ENCODE measurements at places on chromosomes 12 and 14.

- DNase-seq = no peak
Observed at GRCh38 chr14:89586258-89587135, 169.5 kb upstream of the FOXN3 start.

DNA sequence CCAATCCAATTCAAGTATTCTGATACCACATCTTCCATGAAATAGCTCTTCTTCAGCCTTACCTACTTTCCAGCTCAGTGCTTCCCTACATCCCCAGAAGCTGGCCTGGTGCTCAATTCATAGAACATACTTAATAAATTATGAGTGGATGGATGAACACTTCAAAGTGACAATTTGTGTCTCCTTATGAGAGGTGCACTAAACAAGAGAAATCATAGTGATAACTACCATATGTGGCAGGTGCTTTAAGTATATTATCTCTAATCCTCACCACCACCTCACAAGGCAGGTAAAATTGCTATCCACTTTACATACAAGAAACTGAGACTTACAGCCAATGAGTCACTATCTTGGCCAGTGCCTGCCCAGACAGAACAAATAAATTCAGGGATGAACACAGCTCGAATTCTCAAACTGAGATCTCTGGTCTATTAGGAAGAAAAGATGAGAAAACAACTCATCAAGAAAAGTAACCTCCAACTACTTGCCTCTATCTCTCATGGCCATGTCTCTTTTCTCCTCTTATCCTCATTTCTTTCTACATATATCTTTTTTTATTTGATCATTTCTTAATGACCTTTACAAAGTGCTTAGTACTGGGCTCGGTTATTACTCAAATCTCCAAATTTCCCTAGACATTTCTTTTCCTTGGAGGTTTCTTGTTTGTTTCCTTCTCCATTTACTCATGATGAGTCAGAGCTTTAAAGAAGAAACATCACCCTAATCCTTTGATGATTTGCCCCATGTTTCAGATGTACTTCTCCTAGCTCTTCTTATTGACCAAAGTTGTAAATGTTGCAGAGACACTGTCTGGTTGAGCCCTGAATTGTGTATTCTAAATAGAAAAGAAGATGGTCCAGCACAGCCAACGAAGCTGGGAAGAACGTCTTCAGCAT lies 161.5 kb downstream of the RPS29 start:
- no peak for DNase-seq

GRCh38 chr12:71069311-71069710 lies 88.5 kb downstream of the TSPAN8 start:
- no peak for DNase-seq

DNA sequence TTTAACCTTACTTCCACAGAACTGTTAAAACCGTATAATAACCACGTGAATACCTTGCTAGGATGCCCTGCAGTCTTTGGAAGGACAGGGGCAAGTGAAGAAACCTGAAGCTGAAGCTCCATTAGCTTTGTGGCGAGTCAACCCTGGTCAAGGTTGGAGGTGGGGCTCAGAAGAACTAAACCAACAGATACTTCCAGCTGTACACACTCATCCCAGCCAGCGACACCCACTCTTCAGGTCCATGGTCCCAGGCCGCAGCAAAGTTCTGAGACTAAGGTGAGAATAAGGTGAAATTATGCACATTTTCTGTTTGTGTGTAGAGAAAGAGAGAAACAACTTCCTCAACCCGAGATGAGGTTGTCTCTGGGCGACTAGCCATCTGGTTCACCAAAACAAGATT lies 77.6 kb downstream of the NTF3 start:
- no peak for DNase-seq

- DNase-seq = no peak
Observed at GRCh38 chr14:65783576-65783975, 371.0 kb downstream of the FUT8 start.

GRCh38 chr12:81800298-81801148 lies 41.4 kb upstream of the PPFIA2 start:
- DNase-seq = no peak

DNA sequence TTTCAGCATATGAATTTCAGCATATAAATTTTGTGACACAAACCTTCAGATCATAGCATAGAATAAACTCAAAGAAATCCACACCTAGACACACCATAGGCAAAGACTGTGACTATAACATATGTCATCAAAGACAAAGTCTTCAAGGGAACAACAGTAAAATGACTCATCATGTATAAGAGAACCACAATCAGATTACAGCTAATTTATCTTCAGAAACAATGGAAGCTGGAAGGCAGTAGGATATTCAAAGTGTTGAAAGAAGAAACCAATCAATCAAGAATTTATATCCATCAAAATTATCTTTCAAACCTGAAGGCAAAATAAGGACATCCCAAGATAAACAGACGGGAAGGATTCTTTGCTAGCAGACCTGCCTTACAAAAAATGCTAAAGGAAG lies 29.0 kb downstream of the DLK1 start:
- no peak for DNase-seq

All from femur (tissue), 1 donor.